ENCODE measurements at places on chromosomes 3 and 15.
A peak's percentile ranks its signal among the peaks of the same experiment; 100 is the strongest.

- DNase-seq: peak; percentile 78
Observed at GRCh38 chr3:112327371-112327951, 5.5 kb upstream of the CD200 start.

GRCh38 chr15:96413657-96414056 is 83.2 kb downstream of the NR2F2 start:
- DNase-seq: no peak

DNA sequence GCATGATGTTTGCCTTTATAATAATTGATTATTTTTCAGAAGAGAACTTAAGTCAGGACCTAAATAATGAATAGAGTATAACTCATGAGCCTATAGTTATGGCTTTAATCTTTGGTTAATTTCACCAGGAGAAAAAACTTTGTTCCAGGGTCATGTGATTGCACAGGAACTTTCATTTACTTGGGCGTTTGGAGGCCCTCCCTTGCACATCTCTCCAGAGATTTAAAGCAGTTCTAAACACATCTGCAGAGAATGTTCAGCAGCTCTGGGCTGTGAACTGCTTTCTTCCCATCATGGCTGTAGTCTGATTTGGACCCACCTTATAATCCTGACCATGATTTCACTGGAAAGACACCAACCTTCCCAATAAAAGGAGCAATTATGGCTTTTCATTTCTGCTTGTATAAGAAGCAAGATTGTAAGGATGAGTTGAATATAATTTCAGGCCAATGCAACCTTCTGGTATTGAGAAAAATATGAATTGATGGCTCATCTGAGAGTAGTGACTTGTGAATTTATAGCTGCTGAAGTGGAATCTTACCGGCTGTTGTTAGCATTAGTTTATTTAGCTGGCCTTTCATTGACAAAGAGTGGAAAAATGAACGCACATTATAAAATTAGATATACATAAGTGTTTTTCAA is 80.9 kb upstream of the PRTG start:
- no peak for DNase-seq

- no peak for DNase-seq
Observed at GRCh38 chr15:41492597-41493204, 973 bp upstream of the ITPKA start.

DNA sequence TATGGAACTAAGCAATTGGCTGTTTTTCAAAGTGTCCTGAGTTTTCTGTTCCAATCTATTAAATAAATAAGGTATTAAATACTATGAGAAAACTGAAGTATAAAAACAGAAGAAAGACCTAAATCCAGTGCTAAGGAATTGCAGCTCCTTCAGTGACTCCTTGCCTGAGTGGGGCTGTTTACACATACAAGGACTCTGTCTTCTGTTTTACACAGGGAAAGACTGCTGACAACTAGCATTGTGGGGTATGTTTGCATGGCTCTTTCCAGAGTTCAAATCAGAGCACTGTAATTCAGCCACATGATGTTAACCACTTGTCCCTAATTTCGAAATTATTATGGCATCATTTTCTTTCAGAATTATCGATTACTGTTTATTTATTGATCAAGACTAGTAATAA is 31.3 kb upstream of the MEIS2 start:
- no peak for DNase-seq

DNA sequence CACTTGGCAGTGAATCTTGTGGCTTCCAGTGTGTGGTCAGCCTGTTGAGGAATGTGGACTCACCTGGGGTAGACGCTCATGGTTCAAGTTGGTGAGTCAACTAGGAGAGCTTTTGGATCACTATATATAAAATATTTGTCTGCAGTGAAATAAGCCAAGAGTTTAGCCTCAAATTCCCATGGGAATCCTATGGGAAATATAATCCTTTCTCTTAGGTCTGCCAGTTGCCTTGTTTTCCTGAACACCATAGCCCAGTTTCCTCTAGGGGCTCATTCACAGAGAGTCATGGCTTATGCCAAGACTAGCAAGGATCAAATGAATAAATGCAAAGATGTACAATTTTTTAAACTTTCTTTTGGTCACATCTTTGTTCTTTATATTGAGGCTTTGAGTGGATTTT is 100.1 kb upstream of the NPHP3 start:
- no peak for DNase-seq

GRCh38 chr3:182999767-183000166 is 19.4 kb upstream of the DCUN1D1 start:
- no peak for DNase-seq

GRCh38 chr3:31170932-31171670 is 276.6 kb upstream of the GADL1 start:
- no peak for DNase-seq

- DNase-seq: no peak
Observed at GRCh38 chr15:75156326-75157215, 45.1 kb upstream of the C15orf39 start.

GRCh38 chr3:23576379-23576959 is 229.3 kb upstream of the UBE2E1 start:
- DNase-seq: peak; percentile 22

GRCh38 chr3:29764603-29765254 is 483.9 kb downstream of the RBMS3 start:
- DNase-seq: peak; percentile 34

GRCh38 chr15:92683511-92683834 is 27.9 kb upstream of the FAM174B start:
- peak; percentile 7 for DNase-seq

GRCh38 chr3:13564751-13565560 is 16.0 kb downstream of the FBLN2 start:
- peak; percentile 3 for DNase-seq

- no peak for DNase-seq
Observed at GRCh38 chr3:47156396-47156795, 7.5 kb downstream of the SETD2 start.

GRCh38 chr3:44442596-44443309 is 34.7 kb downstream of the ZNF445 start:
- DNase-seq: no peak

GRCh38 chr3:194672876-194673275 is 885 bp upstream of the LSG1 start:
- DNase-seq: no peak

DNA sequence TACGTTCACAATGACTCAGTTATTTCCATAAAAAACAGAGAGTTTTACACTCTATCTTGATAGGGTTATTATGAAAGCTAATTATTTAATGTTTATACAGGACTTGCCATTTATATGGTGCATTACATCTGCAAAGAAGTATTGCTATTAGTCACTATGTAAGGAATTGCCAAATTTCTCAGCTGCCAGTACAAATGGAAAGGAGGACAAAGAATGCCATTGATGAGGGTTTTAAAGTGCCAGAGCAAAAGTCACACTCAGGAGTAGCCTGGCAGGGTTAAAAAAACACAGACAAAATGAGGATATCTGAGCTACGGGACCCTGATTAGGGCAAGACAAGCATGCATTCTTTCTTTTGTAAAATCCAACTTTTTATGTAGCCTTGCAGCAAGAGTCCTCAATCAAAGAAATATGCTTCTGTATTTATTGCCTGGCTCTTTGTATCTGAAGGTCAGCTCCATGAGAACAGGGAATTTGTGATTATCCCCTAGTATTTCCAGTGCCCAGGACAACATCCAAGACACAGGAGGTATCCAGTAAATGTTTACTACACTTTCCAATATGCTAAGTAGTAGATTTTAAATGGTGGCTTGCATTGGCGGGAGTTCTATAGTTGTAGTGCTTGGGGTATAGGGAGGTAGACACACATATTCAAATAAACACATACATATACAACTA is 1013.6 kb downstream of the ROBO1 start:
- no peak for DNase-seq

- no peak for DNase-seq
Observed at GRCh38 chr15:47806008-47806407, 88.7 kb downstream of the SEMA6D start.

- no peak for DNase-seq
Observed at GRCh38 chr15:80789796-80790195, 10.6 kb downstream of the CEMIP start.

GRCh38 chr15:83973816-83974215 is 261.8 kb upstream of the GOLGA6L4 start:
- DNase-seq: no peak

GRCh38 chr15:51708013-51708412 is 26.7 kb downstream of the SCG3 start:
- peak; percentile 85 for DNase-seq

DNA sequence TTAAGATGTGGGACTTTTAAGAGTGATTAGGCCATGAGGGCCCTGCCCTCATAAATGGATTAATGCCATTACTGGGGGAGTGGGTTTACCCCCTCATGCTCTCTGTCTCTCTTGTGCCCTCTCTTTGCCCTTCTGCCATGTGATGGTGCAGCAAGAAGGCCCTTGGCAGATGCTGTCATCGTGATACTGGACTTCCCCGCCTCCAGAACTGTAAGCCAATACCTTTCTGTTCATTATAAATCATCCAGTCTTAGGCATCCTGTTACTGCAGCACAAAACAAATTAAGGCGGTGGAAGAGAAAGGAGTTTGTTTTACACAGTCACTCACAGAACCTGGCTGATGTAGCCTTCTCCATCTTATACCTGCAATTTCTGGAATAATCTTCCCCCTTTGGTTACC is 360.3 kb upstream of the TBL1XR1 start:
- no peak for DNase-seq

DNA sequence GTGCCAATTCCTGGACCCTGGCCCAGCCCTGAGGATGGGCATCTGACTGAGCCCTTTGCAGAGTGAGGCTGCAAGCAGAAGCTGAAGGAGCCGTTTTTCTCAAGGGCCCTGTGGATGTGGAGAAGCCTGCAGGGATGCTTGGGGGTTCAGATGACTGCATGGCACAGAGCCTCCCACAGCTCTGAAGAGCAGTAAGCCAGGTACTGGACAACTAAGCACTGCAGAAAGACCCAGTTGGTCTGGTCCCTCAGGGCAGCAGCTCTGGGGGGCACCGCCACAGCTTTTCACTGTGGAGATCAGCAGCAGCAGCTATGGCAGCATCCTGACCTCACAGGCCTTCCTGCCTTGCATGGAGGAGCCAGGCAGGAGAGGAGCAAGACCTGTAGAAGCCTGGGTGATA is 67.6 kb downstream of the CRYGS start:
- no peak for DNase-seq

DNA sequence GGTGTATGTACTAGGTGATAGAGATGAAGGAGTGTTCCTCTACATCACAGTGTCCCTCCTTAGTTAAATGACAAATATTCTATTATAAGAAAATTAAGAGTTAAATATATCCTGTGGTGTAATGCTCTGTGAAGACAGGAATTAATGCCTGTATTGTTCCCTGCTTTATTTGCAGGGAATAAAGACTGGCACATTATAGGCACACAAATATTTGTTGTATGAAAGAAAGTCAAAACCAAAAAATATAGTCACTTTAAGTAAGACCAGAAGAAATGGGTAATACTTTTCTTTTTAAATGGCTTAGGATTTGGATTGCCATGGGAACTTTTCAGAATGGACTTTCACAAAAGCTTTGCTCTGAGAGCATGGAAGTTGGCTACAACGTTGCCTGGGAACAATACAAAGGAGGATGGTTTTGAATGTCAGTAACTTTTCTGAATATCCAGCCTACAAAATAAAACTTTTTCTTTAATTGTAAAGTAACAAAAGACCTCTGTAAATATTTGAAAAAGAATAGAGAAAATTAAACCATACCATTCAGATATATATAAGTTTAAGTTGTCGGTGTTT is 158.0 kb upstream of the P2RY1 start:
- no peak for DNase-seq

- DNase-seq: no peak
Observed at GRCh38 chr3:177210744-177211502, 13.6 kb upstream of the TBL1XR1 start.

- DNase-seq: no peak
Observed at GRCh38 chr15:80984856-80985255, 4.8 kb downstream of the MESD start.

GRCh38 chr15:93257920-93258319 is 168.9 kb upstream of the RGMA start:
- no peak for DNase-seq

- DNase-seq: no peak
Observed at GRCh38 chr3:144466114-144466513, 494.5 kb downstream of the DIPK2A start.

DNA sequence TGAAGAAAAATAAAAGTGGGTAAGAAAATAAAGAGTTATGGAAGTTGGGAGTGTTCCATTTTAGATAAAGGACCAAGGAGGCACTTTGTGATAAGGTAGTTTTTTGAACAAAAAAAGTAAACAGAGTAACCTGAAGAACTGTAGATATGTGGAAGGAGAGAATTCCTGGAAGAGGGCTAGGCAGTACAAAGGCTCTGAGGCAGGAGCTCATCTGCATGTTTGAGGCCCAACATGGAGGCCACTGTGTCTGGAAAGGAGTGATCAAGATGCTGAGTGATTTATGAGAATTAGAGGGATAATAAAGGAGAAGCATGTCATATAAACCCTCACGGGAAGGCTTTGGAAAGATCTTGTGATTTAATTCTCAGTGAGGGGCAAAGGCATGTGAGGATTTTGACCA is 126.5 kb downstream of the DTWD1 start:
- DNase-seq: no peak

DNA sequence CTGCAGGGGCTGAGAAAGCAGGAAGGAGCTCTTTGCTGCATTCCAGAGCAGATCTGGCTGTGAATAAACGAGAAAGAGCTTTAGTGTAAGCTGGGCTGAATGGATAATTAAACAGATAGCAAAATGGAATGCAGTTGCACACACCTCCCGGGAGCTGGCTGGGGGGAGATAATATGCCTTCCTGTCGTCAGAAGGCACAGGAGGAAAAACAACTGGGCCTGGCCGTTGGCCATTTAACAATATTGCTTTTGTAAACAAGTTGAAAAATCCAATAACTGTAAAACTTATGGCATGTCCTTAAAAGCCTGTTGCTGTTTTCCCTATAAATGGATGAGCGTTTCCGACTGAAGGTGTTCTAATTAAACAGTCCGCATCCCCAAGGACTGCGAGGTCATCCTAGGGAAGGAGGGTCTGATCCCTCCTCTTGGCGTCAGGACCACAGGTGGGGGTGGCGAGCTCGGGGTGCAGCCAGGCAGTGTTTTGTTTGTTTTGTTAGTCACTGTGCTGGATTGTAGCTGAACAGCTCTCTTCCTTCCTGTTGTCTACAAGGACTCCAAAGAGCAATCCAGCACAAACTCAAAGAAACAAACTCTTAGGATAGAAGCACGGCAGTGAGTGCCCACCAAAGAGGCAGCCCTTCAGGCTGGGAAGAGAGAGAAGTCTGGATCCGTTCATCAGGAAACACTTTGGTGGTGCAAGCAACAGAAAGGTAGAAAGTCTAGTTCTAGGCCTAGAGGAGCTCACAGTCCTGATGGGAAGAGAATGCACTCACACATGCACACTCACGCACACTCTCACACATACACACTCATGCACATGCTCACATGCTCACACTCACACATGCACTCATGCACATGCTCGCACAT is 133.4 kb upstream of the SMAD3 start:
- no peak for DNase-seq

GRCh38 chr3:103924544-103924943 is 1442.2 kb upstream of the ALCAM start:
- no peak for DNase-seq

- no peak for DNase-seq
Observed at GRCh38 chr15:37395100-37395468, 294.7 kb upstream of the MEIS2 start.

- no peak for DNase-seq
Observed at GRCh38 chr3:10437272-10437994, 68.0 kb downstream of the ATP2B2 start.

- DNase-seq: no peak
Observed at GRCh38 chr15:73687351-73687750, 3.2 kb downstream of the CD276 start.
